Stimulated activated CD8-positive, alpha-beta memory T cell treated with anti-CD3 and anti-CD28 coated beads, Interleukin-4, amount 100 ng/mL, for 1 hour (primary cell): ENCODE measurements at places on chromosomes 5 and 9.

GRCh38 chr9:112546149-112547012 lies 59.8 kb downstream of the KIAA1958 start:
- no peak for DNase-seq

DNA sequence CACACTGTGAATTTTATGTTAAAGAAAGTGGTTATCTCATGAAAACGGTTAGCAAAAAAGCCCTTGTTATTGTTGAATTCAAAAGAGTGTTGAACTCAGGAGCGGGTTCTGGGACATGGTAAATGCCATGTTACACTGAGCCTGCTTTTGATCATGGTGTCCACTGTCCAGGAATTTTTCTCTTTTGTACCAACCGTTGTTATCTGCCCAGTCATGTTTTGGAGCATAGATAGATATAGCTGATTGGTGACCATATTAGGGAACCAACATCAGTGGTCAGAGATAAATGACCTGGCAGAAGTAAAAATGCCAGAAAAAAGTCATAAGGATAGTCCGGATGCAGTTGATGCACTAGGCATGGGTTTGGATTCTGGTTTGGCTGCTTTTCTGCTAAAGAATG lies 29.3 kb downstream of the DOCK2 start:
- DNase-seq = no peak

DNA sequence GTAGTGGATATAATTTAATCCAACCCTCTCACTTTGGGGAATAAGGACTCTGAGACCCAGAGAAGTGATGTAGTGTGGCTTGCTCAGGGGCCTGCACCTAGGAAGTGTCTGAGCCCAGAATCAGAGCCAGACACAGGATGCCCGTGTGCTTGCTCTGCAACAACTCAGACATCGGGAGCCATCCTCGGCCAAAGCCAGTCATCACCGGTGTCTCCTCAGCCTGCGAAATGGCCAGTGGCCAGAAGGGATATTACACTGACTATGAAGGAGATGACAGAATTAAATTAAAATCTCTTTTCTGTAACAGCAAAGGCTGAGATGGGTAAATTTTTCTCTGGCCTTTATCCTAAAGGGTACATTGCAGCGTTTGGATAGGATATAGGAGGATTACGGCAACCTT lies 102.9 kb downstream of the MARCHF11 start:
- no peak for DNase-seq

- DNase-seq = no peak
These were observed 63.2 kb upstream of the ZNF354A start for GRCh38 chr5:178793696-178794095.

DNA sequence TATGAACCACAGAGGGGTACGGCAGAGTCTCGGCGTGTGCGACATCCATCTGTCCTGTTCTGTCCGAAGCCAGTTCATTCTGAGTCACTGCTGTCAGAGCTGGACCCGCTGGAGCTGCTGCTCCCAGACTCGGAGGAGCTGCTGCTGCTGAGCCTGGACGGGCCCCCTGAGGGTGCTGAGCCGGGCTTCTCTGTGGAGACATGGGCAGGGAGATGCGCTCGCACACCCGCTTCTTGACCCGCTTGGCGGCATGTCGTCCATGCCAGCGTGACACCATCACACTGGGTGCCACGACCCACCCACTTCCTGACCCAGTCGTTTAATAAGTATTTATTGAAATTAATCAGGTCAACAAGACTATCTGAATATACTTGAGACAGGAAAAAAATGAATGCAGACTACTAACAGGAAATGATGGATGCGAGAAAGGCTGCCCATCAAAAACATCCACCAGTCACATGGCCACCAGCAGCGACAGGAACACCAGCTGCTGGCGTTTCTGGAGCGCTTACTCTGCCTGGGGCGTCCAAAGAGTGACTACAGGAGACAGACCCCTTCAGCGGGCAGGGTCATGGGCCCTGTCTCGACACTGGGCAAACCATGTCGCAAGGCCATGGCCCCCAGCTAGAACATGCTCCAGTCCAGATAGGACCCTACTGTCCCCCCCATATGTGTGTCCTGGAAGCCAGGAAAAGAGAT lies 8.4 kb downstream of the BRD3OS start:
- no peak for DNase-seq

DNA sequence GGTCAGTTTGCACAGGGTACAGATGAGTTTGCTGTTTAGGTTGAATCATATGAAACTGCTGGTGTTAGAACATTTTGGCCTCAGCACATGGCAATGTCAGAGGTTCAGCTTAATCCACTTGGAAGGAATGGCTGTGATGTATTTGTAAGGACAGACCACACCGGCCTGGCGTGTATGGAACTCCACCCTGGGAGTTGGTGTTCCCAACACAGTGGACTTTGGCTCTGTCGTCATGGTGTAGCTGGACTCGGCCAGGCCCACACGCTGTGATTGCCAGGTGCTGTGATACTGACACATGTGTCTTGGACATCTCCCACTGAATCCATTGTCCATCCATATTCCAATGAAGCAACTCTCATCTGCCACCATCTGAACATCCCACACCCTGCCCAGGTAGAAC lies 90.3 kb downstream of the ZNF618 start:
- no peak for DNase-seq

- DNase-seq = no peak
These were observed 4.8 kb upstream of the DPM2 start for GRCh38 chr9:127942216-127943010.

GRCh38 chr5:97839341-97840086 lies 656.5 kb upstream of the RIOK2 start:
- no peak for DNase-seq

- DNase-seq = no peak
These were observed 77.4 kb upstream of the ALDH1B1 start for GRCh38 chr9:38315085-38315595.

- no peak for DNase-seq
These were observed 19.4 kb downstream of the OR2Y1 start for GRCh38 chr5:180720486-180720885.

DNA sequence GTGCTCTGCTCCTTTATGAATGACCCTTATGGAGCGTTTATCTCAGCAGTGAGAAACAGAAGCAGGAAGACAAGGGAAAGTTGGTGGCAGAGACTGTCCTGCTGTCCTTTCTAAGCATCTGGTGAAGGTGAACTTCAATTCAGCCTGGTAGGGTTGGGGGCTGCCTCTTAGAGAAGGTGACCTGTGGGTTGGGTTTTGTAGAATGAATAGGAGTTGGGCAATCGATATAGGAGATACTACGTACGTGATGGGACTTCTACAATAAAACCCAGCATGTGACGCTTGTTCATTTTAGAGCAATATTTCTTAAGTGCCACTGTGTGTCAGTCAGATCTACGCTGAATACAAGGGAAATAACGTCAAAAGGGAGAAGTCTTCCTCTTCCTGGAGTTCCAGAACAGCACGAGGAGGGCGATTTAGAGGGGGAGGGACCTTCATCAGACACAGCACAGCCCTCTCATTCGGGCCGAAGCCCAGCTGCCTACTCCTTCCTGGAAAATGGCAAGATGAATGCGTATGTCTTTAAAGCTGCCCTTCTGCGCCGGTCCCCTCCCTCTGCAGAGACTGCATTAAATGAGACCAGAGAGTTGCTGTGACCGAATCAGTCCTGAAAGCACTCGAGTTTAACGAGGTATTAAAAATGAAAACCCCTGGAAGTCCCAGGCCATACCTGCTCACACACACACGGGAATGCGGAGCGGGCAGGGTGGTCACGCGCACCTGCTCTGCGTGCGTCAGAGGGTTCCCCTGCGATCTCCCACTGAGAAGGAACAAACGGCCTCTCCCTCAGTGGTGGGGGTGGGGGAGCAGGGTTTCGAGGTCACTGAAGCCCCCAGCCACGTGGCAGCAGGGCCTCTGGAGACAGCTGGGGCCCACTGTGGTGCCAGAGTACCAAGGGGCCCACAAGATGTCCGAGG lies 85.3 kb upstream of the SARDH start:
- no peak for DNase-seq

DNA sequence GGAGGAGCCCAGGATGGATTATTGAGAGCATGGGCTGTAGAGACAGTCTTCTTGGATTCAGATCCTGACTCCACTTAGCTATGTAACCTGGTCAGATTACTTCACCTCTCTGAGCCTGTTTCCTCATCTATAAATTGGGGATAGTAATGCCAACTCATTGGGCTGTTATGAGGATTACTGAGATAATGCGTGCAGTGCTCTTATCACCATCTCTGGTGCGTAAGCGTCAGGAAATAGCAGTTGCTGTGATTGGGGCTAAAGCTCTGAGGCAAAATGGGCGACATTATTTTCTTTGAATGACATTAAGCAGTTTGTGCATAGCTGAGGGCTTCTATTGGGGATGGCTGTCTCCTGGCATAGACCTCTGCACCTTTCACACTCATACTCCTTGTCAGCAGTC lies 995 bp upstream of the MSMP start:
- no peak for DNase-seq

DNA sequence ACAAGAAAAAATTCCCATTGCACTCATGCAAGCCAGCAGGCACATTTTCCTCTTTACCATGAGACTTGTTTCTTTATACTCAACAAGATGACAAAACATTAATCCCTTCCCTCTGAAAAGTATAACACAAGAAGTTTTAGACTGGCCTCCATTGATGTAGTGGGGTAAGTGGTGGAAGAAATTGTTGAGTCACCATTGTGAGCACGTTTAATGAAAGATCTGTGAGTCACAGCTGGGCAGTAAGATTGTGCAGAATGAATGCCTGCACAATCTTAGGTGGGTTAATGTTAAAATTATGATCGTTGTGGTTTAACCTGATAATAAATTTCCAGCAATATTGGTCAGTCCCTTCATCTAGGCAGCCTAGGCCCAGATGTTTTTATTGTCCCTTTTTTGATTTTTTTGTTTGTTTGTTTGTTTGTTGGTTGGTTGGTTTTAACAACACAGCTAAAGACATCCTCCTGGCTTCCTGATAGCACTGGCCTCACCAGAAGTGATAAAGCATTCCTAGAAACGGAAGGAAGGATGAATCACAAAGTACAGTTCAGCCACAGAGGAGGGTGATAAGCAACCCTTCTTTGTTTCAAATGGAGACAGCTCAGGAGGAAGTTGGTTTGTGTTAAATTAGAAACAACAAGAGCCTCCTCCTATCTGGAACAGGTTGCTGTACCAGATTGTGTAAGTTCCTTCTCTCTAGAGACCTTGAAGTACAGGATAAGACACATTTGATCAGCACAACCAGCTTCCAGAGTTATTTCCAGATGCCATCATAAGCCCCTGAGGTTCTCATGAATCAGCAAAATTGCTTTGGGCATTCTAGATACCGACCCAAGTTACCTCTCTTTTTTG lies 40.3 kb downstream of the SLC24A2 start:
- DNase-seq = no peak

- DNase-seq = no peak
These were observed 83.3 kb upstream of the CCDC112 start for GRCh38 chr5:115379622-115380344.

DNA sequence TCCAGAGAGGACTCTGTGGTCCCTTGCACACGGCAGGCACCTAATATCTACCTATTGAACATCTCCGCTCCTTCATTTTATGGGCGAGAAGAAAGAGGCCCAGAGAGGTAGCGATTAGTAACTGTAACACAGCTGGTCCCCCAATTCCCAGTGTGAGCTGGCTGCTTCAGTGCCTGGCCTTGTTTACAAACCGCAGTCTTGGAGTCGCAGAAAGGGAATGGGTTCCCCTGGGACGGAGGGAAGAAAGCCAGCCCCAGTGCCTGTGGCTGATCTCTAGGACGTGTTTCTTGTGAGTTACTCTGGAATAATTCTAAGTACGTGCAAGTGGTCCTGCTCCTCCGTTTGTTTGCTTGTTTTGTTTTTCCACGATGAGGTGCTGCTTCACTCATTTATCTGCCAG lies 52.0 kb downstream of the CFAP77 start:
- no peak for DNase-seq

- no peak for DNase-seq
These were observed 259.5 kb upstream of the ARRDC3 start for GRCh38 chr5:91642581-91642980.

DNA sequence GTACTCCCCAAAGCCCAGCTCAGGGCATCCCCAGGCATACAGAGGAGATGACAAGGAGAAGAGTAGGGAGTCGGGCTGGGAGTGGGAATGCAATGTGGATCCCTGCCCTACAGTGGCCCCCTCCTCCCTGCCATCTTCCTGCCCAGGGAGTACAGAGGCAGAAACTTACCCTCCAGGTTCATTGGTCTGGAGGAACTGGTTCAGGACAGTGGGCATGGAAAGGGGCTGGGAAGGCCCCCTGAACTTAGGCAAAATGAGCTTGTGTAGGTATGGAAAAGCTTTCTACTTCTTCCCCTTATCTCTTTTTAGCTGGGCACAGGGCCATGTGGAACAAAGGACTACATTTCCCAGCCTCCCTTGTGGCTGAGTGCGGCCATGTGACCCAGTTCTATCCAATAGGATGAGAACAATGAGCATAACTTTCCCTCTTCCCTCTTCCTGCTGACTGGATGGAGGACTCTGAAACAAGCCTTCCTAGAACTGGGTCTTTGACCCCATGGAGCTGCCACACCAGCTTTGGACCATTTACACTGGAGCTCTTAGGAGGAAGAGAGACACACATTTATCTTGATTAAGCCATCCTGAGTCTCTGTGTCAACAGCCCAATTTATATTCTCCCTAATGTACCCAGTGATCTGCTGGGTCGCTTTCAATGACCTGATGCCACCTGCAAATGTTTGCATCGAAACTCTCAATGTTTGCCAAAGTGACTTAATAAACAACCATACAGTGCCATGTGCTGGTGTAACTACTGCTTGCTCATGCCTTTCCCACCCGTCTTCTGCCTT lies 25.0 kb upstream of the HMCN2 start:
- DNase-seq = no peak

DNA sequence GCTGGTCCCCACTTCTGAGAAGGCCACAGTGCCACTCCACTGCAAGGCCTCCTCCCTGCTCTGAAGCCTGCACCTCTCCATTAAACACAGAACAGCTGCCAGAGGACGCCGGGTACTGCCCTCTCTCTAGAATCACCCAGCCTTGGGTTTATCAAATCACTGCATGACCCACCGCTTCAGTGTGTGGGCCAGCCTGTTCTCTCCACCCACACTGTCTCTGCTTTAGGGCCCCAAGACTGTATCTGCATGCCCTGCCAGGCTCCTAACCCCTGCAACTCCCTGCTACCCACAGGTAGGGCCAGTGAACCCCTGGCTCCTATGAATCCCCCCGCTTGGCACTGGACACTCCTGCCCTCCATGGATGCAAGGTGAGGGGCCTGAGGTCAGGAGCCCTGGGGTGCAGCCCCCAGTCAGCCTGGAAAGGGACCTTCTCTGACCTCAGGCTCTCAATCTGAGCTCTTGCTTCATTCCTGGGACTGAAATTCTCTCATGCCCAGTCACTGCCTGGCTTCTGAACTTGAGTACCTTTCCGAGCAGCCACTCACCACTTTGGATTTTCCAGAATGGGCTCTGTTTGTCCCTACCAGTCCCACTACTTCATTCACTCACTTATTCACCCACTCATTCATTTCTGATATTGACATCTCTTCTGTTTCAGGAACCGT lies 206.3 kb downstream of the GABBR2 start:
- DNase-seq = no peak

GRCh38 chr5:40631236-40631635 lies 48.5 kb upstream of the PTGER4 start:
- DNase-seq = no peak

DNA sequence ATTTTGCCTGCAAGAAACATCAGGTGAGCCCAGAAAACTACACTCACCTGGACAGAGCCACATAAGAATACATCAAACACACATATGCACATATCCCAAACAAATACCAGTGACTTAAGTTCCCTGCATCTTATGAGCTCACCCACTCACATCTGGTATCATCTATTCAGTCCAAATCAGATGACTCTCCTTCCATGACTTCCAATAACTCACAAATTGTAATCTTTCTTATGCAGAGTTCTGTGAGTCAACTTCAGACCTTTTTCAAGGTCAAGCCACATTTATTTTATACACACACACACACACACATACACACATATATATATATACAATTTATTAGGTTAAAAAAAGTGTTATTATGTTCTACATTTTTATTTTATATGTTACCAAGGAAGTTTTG lies 1711.9 kb upstream of the CDH9 start:
- DNase-seq = no peak
